HCEC 1CT (cell line): ENCODE measurements at places on chromosomes 6 and 20.

DNA sequence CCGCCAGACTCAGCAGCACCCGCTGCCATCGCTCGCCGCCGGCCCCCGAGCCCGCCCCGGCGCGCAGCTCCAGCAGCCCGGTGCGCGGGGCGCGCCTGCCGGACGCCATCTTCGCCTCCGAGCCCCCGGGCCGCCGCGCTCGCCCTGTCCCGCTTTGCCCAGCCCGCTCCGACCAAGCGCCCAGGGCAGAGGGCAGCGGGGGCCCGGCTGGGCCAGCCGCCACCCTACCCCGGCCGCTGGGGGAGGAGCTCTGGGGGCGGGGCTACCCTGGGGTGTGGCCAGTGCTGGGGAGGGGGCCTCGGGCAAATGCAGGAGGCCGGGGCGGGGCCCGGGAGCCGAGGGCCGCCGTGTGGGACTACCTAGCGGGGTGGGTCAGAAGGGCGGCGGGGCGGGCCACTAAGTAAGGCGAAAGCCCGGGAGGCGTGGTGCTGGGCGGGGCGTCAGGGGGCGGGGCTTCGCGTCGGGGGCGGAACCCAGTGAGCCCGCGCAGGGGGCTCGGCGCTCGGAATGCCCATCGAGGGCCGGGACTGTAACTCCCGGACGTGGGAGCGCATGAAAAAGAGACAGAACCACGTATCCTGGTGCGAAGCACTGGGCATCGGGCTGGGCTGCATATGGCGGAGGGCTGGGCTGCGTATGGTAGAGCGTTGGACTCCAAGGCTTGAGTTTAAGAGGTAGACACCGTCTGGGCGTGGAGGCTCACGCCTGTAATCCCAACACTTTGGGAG is at the start of gene SNTA1:
Gene SNTA1 (minus strand): TSS at position 252 of the 728 bp plus-strand sequence. CDS start 143 bp downstream, at position 109.
- DNase-seq, result peak; percentile 69

- no peak for DNase-seq
Observed at GRCh38 chr20:24046888-24047287, 58.3 kb upstream of the GGTLC1 start.

GRCh38 chr20:47529840-47530239 is 28.2 kb downstream of the NCOA3 start:
- no peak for DNase-seq

DNA sequence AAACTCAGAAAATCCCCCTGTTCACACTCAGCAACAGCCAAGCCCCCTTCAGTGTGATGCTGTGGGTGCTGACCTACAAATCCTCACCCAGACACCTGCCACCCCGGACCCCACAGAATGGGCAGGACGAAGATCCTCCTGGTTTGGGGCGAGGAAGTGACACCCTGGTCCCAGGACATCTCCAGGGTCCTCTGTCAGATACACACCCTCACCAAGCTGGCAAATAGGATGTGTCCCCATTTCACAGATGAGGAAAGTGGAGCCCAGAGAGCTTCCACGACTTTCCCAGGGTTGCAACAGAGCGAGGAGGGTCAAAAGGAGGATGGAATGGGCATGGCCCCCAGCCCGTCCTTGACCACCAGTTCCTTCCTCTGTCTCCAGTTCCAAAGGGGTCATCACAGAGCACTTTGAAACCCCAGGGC is 92.0 kb upstream of the AFDN start:
- no peak for DNase-seq

GRCh38 chr6:136979206-136979605 is 57.1 kb downstream of the SLC35D3 start:
- no peak for DNase-seq

DNA sequence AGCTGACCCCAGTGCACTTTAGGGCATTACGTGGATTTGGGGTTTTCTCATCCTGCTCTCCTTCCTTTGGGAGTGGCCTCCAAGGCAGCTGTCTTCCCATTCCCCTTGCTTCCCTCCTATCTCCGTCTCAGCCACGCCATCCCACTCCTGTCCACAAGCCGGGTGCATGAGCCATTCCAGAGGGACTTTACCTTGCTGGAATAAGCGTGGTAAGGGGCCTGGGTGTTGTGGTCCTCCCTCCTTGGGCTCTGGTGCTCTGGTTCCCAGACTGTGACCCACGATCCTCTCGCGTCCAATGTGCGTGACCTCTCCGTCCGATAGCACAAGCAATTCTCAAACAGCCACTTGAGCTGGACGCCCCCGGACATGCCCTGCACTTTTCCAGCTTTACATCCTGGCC is 60.6 kb upstream of the NKX2-2 start:
- DNase-seq, result no peak

DNA sequence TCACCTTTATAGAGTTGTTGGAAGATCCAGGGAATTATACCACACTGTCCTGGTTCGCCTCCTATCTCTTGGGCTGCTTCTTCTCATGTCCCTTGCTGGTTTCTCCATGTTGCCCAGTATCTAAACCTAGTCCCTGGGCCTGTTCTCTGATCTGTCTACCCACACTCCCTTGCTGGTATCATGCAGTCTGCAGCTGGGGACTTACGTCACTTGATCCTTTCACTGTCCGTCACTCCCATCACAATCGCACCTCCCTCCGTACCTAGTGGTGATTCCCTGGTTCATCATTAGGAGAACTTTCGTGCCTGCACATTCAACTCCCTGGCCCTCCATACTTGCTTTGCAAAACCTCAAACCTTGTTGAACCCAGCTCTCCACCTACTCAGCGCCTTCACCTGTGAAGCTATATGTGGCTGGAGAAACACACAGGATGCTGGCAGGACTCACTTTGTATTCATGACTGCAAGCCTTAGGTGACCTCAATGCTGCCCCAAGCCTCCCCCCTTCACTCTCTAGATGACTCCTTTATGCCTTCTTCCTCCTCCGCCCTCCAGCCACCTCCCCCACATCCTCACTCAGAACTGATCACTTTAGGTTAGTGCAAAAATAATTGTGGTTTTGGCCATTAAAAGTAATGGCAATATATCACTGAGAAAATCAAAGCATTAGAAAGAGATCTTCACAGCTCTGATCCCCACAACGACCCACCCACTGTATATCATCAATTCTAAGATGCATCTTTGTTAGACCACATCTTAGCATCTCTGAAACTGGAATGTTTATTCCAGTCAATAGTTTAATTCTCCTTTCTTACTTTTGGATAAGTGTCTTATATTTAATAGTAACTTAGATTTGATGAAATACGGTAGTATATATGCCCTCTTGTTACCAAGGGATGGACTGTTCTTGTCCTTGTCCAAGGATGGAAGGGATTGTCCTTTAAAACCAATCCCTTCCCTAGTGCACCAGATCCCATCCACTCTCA is 26.4 kb downstream of the GDAP1L1 start:
- DNase-seq, result no peak

- no peak for DNase-seq
Observed at GRCh38 chr6:133837801-133838349, 51.0 kb upstream of the TCF21 start.

- DNase-seq, result no peak
Observed at GRCh38 chr20:63911176-63911575, 16.2 kb downstream of the DNAJC5 start.

DNA sequence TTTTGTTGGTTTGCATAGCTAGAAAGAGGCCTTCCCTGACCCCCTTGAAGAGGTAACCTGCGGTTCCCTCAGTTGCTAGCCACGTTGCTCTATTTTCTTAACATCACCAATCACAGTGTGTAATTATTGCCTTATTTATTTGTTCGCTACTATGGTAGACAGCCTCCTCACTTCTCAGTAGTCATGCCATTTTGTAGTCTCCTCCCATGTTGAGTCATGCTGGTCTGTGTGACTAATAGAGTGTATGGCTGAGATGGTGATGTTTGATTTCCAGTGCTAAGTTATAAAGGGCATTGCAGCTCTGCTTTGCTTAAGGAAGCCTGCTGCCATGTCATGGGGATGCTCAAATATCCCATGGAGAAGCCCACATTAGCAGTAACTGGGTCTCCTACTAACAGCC is 236.6 kb upstream of the CHD6 start:
- no peak for DNase-seq

DNA sequence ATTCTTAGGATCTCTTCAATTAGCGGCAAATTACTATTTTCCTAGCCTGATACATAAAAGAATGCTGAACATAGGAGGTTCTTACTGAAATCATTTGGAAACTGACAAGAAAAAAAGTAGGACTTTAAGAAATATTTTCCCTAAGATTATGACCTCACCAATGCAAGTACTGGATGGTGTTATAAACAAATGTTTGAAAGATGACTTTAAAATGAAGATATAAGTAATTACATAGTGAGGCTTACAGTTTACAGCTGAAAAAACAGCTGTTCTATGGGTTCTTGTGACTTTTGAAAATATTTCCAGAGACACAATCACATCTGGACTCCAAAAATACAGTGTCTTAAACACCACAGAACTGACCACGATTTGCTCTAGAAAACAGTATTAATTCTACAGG is 64.9 kb downstream of the ADAT2 start:
- DNase-seq, result no peak

DNA sequence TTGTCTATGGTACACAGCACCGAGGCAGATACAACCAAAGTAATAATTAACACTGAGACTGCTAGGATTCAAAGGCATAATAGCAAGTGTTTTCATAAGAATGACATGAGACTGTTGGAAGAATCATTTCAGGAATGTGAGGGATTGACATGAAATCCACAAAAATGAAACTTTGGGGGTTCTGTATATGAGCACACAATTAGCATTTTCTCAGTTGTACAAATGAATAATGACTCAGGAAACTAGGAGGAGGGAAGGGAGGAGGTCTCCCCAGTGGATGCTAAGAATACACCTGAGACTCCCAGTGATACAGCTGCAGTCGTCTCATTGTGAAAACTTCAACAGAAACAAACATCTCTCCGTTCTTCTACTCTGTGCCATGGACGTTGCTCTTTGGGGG is 428.4 kb upstream of the PLCB4 start:
- no peak for DNase-seq

GRCh38 chr6:158357570-158358216 is 45.4 kb downstream of the TULP4 start:
- DNase-seq, result no peak

DNA sequence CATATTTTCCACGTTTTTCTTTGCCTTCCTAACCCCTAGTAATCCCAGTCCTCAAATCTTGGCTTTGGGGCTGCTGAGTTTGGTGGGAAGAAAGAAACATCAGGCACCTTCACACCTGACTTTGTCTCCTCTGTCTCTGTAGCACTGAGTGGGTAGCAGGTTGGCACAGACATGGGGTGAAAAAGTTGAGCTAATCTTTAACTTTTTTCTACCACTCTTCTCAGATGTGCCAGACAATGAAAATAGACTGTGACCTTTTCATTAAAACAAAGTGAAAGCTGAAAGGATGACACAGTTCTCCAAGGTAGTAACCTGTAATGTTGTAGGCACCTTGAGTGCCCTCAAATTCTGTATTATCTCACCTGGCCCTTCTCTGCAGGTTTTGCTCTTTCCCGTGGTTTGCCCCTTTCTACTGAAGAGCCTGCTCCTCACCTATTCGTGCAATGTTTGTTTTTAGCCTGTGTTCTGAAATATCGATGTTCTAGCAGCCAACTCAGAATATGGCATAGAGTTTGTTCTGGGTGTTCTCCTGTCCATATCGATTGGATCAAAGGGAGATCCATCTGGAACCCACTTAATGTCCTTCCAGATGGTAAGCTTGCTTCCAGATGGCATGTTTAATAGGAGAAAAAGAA is 57.8 kb upstream of the ATXN1 start:
- no peak for DNase-seq

DNA sequence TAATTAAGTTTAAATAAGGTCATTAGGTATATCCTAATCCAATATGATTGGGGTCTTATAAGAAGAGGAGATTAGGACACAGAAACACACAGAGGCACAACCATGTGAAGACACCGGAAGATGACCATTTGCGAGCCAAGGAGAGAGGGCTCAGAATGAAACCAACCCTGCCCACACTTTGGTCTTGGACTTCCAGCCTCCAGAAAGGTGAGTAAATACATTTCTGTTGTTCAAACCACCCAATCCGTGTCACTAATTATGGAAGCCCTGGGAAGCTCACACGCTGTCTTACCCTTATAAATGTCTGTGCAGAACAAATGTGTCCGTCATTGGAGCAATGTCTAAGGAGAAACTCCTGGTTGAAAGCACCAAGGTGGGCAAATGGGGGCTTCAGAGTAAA is 95.0 kb downstream of the IYD start:
- no peak for DNase-seq

DNA sequence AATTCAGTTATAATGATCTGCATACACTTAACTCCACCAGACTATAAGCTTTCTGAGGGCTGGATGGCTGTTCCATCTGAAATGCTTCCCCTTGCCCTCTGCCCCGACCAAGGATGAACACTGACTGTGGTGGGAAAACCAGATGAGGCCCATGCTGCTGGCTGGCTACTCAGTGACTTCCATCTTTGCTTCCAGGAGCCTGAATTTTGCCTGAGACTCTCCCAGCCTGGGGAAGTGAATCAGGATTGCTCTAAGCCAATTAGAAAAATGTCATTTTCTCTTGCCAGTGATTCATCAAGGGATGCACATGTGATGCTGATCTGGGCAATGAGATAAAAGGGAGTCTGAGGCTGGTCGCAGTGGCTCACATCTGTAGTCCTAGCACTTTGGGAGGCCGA is 1.7 kb upstream of the TOMM34 start:
- DNase-seq, result peak; percentile 69

DNA sequence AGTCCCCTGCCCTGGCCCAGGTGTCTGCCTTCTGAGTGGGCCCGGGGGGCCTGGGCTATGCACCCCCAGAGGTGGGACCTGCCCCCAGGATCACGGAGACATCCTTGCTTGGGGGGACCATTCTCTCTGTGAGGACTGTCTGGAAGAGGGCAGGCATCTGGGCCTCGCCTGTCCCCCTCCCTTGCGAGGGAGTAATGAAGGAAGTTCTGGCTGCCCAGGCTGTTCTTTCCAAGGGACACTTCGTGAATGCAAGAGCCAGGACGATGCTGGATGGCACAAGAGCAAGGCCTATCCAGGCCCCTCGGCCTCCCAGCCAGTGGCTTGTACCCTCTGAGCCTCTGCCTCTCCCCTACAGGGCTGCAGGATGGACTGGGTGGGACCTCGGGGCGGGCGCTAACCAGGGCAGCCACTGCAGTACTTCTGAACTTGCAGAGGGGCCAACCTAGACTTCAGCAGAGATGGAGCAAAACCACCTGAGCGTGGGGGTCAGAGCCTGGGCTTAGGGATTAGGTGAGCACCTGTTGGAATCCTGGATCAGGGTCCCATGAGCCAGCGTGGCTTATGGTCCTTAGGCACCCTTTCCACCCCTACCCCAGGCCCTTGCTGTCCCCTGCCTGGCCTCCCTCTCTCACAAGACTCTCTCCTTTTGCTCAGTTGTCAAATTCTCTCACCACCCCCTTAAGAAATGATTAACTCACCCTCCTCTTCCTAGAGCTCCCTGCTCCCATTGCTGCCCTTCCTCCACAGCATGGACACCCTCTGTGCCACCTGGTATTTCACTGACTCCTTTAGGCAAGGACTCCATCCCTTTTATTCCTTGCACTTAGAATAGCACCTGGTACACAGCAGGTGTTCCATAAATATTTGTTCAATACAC is 53.2 kb downstream of the CTCFL start:
- DNase-seq, result no peak
